Fibroblast of skin of left biceps (primary cell): ENCODE measurements at places on chromosomes 6 and 20.

GRCh38 chr6:43753570-43754183, 16.3 kb upstream of the VEGFA start:
- DNase-seq, result no peak

DNA sequence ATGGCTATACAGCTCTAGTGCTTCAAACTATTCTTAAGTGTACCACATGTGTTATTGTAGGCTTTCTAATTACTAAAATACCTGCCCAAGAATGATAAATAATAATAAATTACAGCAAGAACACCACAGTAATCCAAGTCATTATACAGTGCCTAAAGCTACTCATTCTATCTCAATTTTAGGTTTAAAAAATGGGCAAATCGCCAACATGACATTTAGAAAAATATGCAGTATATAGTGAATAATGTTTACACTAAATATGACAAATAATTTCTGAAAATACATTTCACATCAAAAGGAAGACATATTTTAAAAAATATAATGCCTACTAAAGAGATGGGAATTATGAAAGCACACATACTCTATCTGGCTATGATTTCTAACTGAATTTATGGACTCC, 91.8 kb downstream of the MAN1A1 start:
- DNase-seq, result no peak

DNA sequence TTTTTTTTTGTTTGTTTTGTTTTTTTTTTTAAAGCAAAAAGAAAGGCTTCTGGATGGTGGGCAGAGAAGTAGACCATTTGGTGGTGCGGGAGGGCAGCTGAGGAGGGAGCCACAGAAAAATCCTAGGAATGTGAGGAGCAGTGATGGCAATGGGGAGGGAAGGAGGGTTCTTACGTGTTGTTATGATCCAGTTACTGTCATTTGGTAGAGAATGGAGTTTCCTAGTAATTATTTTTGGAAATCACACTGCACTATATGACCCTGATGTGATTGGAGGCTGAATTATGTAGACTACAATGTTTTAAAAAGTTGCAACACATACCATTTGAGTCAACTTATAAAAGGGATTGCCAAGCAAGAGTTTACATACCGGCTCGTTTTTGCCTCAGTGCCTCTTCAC, 22.1 kb downstream of the ADGRF5 start:
- DNase-seq, result no peak

GRCh38 chr6:152093711-152094110, 286.2 kb downstream of the ESR1 start:
- no peak for DNase-seq

DNA sequence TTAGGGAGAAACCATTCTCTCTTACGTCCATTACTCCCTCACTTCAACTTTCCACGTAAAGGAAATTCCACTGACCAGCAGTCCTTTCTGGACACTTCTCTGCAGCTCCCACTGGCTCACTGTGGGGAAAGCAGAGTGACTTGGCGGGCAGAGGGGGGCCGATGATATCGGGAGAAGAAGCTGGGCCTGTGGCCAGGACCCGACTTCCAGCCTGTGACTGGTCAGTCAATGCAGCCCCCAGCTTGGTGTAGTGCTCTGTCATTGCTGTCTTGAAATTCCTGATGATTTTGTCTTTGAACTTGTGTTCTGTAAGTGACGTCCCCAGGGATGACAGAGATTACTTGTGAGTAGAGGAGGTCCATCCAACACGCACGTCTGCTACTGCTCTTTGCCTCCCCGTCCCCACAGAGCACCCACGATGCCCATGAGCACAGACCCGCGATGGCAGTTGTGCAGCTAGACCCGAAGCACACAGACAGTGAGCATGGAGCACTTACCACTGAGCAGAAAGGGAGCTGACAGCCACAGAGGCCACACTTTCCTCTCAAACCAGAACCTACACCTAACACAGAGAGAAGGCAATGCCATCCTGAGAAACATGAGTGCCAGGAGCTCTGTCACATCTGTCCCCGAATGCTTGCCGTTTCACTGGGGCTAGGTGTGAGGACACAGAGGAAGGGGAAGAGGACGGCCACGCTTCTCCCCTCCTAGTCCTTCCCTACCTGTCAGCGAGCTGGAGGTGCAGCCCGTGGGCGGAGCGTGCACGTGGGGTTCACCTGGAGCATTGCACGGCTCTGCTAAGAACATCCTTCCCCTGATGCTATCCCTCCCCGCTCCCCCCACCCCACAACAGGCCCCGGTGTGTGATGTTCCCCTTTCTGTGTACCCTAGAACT, 25.7 kb downstream of the DACT2 start:
- DNase-seq, result no peak

- DNase-seq, result peak; percentile 90
These were observed 10.5 kb upstream of the KIAA1755 start for GRCh38 chr20:38270869-38271605.
